ENCODE measurements at places on chromosomes 12 and 14. TPM values are rescaled to one million over a fixed set of nuclear protein-coding genes. Genes with fewer than 3 reads are reported as not detected.
A peak's percentile ranks its signal among the peaks of the same experiment; 100 is the strongest.

DNA sequence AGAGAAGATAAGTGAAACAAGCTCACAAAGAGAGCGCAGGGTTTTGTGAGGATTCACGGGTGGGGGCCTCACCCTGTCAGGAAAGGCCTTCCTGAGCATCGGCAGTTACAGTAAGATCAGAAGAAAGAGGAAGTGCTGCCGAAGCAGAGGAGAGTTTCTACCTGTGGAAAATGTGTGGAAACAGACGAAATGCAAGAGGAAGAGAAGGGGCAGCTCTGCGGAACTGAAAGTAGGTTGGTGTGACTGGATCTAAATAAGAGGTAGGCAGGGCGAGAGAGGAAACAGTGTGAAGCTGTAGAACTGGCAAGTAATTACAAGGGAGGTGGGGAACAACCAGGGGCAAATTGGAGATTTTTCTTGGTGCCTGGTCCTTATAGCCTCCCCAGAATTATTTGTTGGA is 2.6 kb downstream of the GPR68 start:
- H3K4me3 ChIP-seq, result peak overlapping the region; percentile 28
- no peak overlapping the region for H3K27ac ChIP-seq
- H3K27me3 ChIP-seq, result no peaks in the 10 kb centered on the region
- H3K36me3 ChIP-seq, result no peaks in the 10 kb centered on the region
- DNase-seq, result no peak
- peaks cover 3% of the 10 kb centered on the region for H3K4me1 ChIP-seq

IAPP gene
- polyA plus RNA-seq, result not detected

GRCh38 chr12:53479331-53479730 is 19.9 kb downstream of the MAP3K12 start:
- no peak overlapping the region for H3K4me3 ChIP-seq
- peaks cover 62% of the 10 kb centered on the region for H3K36me3 ChIP-seq
- H3K27ac ChIP-seq, result no peak overlapping the region
- no peak for DNase-seq
- no peaks in the 10 kb centered on the region for H3K27me3 ChIP-seq

GRCh38 chr14:95305145-95305544 is 14.6 kb downstream of the CLMN start:
- H3K4me3 ChIP-seq, result no peak overlapping the region
- H3K27ac ChIP-seq, result no peak overlapping the region
- H3K36me3 ChIP-seq, result peaks cover 7% of the 10 kb centered on the region
- H3K4me1 ChIP-seq, result no peaks in the 10 kb centered on the region

DNA sequence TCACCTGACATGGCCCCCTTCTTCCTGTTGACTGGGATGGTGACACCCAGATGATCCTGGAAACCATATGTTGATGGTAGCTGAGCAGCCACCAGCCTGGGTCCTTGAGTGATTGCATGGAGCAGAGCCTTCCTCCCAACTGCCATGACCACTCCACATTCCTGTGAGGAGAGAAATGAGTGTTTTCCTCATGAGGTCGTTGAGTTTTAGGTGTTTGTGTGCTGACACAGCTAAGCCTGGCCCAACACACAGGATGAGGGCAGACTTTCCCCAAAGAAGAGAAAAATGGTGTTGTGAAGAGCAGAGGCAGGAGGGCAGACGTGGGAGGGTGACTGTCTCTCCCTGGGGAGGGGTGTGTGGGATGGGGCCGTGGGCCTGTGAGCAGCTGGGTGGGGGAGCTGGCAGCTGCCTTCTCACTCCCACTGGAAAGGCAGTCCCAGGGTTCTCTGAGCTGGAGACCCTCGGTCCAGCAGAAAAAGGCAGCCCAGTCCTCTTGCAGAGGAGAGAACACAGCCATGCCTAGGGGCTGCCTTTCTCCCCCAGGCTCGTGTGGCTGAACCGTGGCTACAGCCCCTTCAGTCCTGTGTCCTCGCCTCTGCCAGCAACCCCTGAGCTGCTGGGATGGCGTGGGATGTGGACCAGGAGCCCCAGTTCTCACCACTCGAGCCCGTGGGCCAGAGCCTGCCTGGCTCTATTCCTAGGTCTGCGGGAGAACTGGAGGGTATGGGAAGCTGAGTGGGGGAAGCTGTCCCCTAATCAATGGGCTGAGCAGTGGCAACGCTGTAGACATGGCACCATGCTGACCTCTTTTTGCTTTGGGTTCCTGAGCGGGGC is 257.0 kb downstream of the ADGRD1 start:
- no peaks in the 10 kb centered on the region for H3K4me1 ChIP-seq
- no peak overlapping the region for H3K4me3 ChIP-seq
- H3K27ac ChIP-seq, result no peak overlapping the region
- H3K36me3 ChIP-seq, result no peaks in the 10 kb centered on the region
- no peaks in the 10 kb centered on the region for H3K27me3 ChIP-seq
- no peak for DNase-seq
